ENCODE measurements at places on chromosomes 4 and X. TPM values are rescaled to one million over a fixed set of nuclear protein-coding genes. Genes with fewer than 3 reads are reported as not detected.
A peak's percentile ranks its signal among the peaks of the same experiment; 100 is the strongest.

Gene SSX2B
- total RNA-seq, result not detected

Gene FGA
- 4.6 TPM for total RNA-seq

Gene ARMCX1
- total RNA-seq, result 1.2 TPM

Gene SLC7A11
- 0.15 TPM for total RNA-seq

Gene XAGE1A
- not detected for total RNA-seq

Gene ERAS
- not detected for total RNA-seq

- no peak for DNase-seq
These were observed 50.2 kb upstream of the SLC7A11 start for GRCh38 chr4:138292321-138292720.

DNA sequence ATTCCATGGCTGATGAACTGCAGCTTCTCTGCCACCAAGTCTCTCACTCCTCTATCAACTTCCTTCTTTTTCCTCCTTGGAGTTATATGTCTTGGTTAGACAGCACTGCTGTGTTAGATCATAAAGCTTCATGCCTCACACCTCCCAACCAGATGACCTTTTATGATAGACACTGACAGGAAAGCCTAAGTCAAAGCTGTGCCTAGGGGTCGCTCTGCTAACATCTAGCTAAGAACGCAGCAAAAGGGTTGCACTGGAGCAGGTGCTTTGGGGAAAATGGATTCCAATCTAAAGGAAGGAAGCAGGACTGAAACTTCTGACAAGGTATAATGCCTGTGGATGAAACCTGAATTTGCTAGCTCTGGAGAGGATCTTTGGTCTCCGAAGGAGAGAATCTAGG is 509.7 kb downstream of the SMARCA1 start:
- no peak for DNase-seq

GRCh38 chr4:115145393-115146160 is 32.2 kb upstream of the NDST4 start:
- no peak for DNase-seq

- no peak for DNase-seq
These were observed 95.5 kb downstream of the ZNF827 start for GRCh38 chr4:145843148-145843547.

- DNase-seq, result no peak
These were observed 33.8 kb downstream of the BBS12 start for GRCh38 chr4:122766353-122766705.

- no peak for DNase-seq
These were observed 46.4 kb downstream of the ACOX3 start for GRCh38 chr4:8394061-8394519.

DNA sequence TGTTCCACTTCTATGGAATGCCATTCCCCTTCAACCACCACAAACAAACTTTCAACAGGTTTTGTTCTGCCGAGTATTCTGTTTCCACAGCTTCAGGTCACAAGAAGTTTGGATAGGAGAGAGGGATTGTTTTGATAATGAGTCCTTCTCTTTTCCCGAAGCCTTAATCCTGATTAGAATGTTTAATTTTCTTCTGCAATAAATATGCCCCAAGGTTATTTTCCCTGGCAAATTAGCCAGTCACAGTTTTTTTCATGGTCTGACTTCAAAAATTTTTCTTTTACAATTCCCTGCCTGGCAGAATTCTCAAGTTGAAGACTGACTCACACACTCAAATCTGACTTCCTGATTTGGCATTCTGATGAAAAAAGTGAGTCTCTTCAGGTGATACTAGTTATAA is 33.1 kb upstream of the EDNRA start:
- no peak for DNase-seq

GRCh38 chr4:178941975-178942374 is 1499.7 kb upstream of the AGA start:
- DNase-seq, result no peak

DNA sequence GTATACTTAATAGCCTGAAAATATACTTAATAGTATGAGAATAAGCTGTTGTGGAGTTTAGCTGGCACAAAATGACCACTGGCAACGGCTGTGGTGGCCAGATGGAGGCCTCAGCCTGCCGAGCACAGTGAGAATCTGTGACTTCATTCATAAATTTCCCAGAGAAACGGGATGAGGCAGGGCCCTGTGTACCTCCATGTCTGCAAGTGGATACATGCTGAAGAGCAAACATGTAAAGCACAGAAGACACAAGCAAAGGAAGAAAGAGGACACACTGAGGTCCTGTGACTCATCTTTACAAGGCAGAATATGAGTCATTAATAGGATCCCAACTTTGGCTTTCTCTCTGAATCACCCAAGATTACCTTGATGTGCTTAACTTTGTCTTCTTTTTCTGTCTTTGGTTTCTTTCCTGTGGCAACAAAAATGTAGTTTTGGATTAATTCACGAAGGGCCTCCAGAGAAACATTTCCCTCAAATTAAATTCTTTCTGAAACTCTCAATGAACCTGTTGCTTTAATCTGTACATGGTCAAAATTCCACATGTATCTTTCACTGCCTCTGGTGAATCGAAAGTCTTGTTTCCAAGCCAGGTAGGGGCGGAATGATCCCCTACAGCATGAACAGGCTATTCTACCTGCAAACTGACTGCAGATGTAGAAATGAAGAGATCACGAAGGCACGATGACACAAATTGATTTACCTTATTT is 56.4 kb downstream of the IRF2 start:
- no peak for DNase-seq

- DNase-seq, result no peak
These were observed 87.3 kb upstream of the EMCN start for GRCh38 chr4:100605144-100605543.

DNA sequence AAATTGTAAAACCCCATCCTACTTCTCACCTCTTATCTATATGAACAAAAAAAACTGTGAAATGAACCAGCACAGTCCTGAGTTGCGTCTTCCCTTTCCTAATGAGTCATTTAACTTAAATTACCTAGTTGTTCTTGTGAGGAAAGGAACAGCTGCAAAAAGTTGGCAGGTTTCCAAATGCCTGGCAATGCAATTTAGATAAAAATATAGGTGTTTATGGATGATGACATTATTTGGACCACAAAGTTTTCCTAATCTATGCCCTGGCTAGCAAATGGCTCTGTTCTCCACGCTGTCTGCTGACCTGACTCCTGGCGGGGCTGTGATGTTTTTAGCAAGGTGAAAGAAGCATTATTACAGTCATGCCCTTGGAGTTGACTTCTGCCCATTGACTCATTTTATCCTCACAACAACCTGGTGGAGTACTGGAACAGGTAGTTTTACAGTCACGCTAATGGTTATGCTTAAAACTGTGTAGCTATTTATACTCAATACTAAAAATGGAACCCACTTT is 29.8 kb upstream of the RELL1 start:
- no peak for DNase-seq

DNA sequence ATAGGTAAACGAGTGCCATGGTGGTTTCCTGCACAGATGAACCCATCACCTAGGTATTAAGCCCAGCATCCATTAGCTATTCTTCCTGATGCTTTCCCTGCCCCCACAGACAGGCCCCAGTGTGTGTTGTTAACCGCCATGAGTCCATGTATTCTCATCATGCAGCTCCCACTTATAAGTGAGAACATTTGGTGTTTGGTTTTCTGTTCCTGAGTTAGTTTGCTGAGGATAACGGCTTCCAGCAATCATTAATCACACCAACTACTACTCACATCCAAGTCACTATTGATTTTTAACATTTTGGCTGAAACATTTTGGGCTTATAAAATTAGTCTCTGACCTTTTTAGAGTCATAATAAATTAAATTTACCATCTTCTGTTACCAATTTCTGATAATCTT is 205.3 kb downstream of the SPOCK3 start:
- no peak for DNase-seq

DNA sequence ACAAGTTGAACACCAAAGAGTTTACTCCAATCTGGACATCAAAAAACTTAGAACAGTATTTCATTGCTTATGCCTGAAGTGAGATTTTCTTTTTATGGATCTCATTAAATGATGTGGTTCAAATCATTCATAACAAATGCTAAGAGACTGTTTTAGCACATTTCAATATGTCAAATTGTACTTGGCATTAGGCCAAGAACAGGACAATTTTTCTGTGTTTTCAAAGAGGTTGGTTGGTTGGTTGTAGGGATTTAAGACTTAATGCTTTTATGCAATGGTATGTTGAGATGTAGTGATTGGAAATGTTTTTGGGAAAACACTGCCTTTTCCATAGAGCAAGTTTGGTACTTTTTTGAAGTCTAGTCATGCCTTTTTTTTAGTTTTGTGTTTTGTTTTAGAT is 510.4 kb downstream of the ZNF674 start:
- no peak for DNase-seq

- no peak for DNase-seq
These were observed 49.9 kb upstream of the MTMR1 start for GRCh38 chrX:150643271-150643670.

DNA sequence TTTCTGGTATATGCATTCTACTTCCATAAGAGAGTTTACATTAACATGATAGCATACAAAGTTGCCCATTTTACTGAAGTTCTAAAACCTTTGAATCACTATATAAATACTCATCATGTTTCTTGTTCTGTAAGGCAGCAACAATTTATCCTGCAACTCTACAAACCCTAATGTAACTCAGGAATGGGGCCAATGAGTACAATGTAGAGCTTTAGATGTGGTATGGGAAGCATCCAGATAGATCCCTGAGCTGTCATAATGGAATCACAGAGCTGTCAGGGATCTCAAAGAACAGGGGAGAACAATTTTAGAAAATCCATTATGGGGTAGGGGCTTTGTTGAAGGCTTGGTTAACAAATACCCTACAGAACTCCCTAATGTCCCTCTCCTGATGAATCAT is 88.5 kb downstream of the DCUN1D4 start:
- no peak for DNase-seq

GRCh38 chr4:101693842-101694398 is 96.6 kb upstream of the BANK1 start:
- DNase-seq, result no peak

- DNase-seq, result no peak
These were observed 21.5 kb downstream of the SLC9A7 start for GRCh38 chrX:46737462-46737861.

DNA sequence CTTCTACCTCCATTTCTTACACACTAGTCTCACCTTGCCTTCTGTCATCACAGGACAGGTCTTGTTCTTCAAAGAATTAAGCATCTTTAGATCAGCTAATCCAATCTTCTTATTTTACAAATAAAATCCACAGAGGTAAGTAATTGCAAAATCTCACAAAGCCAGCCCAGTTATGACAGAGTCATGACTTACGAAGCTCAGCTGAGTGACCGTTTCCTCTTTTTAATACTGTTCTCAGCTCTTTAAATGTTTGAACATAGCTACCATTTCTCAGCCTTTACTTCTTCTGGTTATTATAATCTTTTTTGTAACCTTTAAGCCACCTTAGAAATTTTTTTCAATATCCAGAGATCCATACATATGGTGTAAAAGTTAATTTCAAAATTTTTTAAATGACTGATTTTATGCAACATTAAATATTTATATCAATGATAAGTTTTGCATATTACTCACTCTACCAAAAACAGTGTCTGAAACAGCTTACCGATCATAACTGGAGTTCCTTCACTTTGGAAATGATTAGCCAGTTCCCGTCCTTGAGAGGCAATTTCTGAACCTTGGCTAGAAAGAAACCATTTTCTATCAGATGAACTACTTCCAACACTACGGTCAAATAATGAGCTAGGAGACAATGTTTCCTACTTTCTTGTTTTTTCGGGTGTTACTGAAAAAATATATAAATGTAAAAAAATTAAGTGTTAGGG is 8.8 kb downstream of the ANKRD37 start:
- DNase-seq, result no peak

DNA sequence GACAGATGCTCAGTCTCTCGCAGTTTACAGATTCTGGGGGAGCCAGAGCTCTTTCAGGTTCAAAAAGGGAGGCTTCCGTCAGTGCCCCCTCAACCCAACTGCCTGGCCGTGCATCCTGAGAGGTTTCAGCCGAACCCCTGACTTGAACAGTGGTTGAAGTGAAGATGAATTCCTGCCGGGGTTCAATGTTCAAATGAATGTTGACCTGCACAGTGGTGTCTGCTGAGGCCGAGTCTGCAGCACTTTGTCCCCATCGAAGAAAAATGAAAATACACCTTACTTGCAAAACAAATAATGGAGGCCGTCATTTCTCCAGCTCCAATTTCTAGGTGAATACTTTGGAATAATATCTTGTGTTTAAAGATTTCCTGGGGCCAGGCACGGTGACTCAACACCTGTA is 33.7 kb downstream of the GYG2 start:
- no peak for DNase-seq

DNA sequence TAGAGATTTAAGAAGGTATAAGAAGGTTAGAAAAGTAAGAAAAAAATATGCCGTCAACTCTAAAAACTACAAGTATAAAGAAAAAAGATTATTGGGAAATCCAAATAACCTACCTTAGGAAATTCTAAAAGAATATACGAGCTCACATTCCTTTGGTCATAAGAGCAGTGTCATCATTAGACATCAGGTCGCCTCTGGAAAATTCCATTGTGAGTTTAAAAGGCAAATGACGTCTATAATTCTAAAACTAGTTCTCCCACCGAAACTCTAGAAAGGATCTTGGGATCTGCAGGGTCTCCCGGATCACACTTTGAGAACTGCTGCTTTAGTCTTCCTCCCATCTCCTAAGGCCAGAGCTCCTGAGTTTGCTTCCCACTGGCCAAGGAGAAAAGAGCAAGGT is 518 bp upstream of the SAT1 start:
- no peak for DNase-seq

- DNase-seq, result no peak
These were observed 20.9 kb downstream of the HNRNPD start for GRCh38 chr4:82352825-82353366.

DNA sequence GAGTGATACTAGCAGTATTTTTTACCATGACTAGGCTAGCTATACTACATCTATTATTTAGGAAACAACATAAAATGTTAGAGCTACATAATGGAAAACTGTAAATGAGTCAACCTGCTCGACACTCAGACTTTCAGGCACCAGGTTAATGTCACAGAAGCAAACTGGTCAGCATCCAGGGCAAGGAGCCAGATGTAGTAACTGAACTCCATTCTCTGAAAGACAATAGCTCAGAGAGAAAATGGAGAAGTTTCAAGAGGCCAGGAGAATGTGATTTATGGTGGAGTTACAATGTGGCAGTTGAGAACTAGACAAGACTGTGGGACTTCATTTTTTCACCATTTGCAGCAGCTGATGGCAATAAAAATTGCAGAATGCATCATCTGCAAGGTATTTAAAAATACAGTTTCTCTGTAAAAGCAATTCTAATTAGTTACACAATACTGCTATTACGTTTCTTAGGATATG is 342.7 kb upstream of the PABPC4L start:
- DNase-seq, result no peak

DNA sequence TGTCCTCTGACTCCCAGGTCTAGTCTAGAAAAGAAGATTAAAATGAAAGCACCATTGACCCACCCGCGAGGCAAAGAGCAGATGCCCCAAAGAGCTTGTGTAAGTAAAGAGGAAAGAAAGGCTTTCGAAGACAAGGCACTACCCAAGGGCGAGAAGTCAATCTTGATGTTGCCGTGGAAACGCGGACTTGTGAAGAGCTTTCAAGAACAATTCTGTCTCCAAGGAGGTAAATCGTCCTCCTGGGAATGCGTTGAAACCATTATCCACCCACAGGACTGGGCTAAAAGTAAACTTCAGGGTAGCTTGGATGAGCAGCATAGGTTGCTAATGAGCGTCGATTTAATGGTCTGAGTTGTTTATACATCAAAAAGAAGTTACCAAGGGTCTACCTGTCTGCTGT is 189.3 kb downstream of the DHRSX start:
- no peak for DNase-seq

- peak; percentile 15 for DNase-seq
These were observed 1.5 kb downstream of the P2RY8 start for GRCh38 chrX:1535241-1536041.

All from T-cell (primary cell).